ENCODE measurements at places on chromosomes 3 and 15. TPM values are rescaled to one million over a fixed set of nuclear protein-coding genes. Genes with fewer than 3 reads are reported as not detected.
A peak's percentile ranks its signal among the peaks of the same experiment; 100 is the strongest.

GRCh38 chr3:2921903-2922302 lies 188.3 kb downstream of the IL5RA start:
- DNase-seq, result no peak

FEZF2 gene
- not detected for total RNA-seq

GRCh38 chr3:30667280-30667651 lies 60.9 kb downstream of the TGFBR2 start:
- no peak for DNase-seq

CNTN6 gene
- total RNA-seq, result not detected

DNA sequence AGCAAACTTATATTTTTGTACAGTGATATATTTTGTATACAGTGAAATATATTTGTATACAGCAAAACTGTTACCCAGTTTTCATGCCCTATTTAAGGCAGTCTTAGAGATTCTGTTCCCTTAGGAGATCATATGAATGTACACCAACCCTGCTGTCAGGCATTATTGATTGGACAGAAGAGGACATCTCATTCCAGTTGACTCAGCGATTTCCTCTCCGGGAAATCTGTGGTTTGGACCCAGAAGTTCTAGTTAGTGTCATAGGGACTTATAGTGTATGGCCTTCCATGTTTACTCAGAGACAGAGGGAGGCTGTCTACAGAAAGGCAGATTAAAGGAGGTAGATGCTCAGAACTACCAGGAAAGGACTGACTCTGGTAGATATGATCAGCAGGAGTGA lies 318.8 kb upstream of the KCNMB2 start:
- no peak for DNase-seq

DNA sequence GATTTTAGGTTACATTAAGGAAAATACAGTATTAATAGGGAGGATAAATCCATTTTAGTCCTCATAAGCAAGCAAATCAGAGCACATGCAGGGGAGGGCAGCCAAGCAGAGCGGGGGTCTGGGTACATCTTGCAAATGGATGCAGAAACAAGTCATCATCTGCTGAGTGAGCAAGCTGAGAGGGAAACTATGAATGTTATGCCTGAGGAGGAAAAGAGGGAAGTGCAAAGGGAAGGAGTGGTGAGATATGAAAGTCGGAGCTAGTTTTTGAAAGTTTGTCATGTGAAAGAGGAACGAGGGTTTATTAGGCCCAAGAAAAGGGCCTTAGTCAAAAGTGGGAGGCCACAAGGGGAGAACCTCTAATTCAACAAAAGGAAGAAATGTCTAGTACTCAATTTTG lies 15.4 kb downstream of the PTX3 start:
- no peak for DNase-seq

BCL2A1 gene
- not detected for total RNA-seq

GRCh38 chr3:114649331-114649730 lies 355.5 kb downstream of the TIGIT start:
- DNase-seq, result no peak

DNA sequence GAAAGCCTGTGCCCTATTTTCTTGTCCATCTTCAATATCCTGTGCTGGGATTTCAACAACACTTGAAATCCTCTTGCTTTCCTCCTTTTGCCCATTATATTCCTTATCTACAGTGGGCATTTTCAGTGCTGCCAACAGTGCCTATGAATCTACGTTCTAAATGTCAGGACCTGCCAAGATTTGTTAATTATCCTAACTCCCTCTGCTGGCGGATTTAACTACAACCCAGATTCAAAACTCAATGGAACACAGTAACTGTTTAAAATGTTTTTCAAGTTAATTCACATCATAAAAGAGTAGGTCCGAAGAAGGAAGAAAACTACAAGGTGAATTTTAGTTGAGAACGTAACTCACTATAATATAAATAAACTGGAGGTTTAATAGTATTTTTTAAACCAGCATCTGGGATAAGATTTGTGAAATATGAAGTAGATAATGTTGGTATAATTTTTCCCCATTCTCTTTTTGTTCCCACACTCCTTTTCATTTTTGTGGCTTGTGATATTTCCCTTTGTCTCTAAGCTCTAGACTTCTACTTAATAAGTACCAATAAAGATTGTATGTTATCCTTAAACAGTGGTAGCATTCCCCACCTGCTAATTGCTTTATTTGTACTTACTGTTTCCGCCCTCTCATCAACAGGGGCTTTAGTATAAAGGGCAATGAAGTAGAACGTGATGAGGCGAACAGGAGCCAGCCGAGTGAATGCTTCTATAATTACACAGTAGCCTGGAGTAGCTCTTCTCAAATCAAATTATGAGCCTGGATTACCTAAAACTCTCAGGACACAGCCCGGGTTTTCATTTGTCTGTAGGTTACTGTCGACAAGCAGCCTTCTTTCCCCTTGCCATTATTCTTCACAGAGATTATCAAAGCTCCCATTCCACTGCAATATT lies 302.5 kb upstream of the ATP11B start:
- no peak for DNase-seq

- no peak for DNase-seq
Observed at GRCh38 chr3:30886888-30887287, 7.6 kb downstream of the GADL1 start.

EFCAB12 gene
- not detected for total RNA-seq

SYNPR gene
- total RNA-seq, result not detected

GRCh38 chr3:171156401-171157010 lies 130.0 kb upstream of the SLC2A2 start:
- no peak for DNase-seq

ACSBG1 gene
- total RNA-seq, result not detected

DNA sequence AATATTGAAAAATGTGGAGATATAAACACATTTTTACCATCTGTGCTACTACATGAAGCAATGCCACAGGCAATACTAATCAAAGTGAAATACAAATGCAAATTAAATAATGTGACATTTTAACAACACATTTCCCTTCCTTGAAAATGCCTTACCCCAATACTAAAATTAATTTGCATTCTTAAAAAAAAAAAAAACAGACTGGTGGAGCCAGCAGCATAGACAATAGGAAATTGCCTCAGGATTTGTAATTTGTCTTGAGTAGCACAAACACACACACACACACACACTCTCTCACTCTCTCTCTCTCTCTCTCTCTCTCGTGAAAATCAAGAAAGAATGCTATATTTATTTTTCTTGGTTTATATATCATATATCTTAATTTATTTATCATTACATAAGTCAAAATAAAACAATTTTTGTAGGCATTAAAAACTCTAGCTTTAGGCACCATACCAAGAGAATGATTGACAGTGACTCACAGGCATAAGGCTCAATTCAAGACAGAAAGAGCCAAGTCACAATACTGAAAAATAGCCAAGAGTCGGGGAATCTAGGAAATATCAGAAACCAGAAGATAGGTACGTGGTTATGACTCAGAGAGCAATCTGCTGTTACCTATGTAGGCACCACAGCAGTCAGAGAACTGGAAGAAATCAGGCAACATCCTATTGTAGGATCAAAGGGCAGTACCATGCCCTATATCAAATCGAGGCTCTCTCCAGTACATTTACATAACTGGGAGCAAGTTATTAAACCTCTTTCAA lies 23.0 kb downstream of the SUCNR1 start:
- no peak for DNase-seq

GRCh38 chr15:78069052-78069414 lies 8.5 kb downstream of the TBC1D2B start:
- no peak for DNase-seq

CHRNA7 gene
- total RNA-seq, result 0.45 TPM

DNA sequence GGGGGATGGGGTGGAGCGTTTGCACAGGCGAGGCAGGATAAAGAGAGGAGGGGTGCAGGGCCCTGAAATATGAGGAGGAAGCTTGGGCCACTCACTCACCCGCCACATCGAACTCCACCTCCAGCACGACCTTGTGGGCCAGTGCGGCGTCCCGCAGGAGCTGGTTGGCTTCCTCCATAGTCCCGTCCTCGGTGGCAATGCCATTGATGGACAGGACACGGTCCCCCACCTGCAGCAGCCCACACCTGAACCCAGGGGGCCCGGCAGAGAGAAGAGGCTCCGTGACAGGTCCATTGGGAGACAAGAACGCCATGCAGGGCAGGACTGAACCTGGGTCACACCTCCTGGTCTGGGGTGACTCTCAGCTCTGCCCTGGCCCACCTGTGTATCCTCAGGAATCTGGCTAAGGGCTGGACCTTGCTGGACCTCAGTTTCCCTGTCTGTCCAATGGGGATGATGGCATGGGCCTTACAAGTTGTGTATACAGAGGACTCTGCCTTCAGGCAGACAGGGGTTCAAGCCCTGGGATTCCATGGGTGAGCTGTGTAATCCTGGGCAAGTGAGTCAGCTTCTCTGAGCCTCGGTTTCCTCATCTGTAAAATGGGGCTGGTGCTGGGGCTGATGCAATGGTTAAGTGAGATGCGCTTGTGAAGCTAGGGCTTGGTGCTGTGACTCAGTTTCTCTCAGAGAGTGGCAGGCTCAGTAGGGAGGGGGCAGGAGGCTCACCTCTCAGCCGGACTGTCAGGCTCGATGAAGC lies 26.4 kb downstream of the GRIP2 start:
- DNase-seq, result peak; percentile 28

GRCh38 chr3:110881069-110881468 lies 190.5 kb upstream of the NECTIN3 start:
- peak; percentile 54 for DNase-seq

- DNase-seq, result peak; percentile 86
Observed at GRCh38 chr15:74817370-74817737, 4.7 kb downstream of the LMAN1L start.

CPEB1 gene
- total RNA-seq, result 4.6 TPM

DNA sequence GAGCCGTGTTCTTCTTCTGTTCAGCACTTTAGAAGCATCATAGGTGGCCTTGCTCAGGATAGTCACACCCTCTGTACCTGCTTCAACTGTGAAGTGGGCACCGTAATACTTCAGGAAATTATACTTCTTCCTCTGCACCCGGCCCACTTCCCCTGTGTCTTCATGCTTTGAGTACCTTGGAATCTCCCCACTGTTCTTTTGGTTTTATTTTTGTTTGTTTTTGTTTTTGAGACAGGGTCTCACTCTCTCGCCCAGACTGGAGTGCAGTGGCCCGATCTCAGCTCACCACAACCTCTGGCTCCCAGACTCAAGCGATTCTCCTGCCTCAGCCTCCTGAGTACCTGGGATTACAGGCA lies 1.7 kb downstream of the P2RY14 start:
- DNase-seq, result no peak

- no peak for DNase-seq
Observed at GRCh38 chr3:110291886-110292501, 779.6 kb upstream of the NECTIN3 start.

- DNase-seq, result no peak
Observed at GRCh38 chr3:37200141-37200540, 25.8 kb upstream of the LRRFIP2 start.

GRCh38 chr15:32871883-32872282 lies 154.1 kb downstream of the GREM1 start:
- no peak for DNase-seq

- no peak for DNase-seq
Observed at GRCh38 chr15:84915606-84915958, 31.1 kb downstream of the SLC28A1 start.

- DNase-seq, result no peak
Observed at GRCh38 chr3:128983293-128984069, 10.4 kb downstream of the CFAP92 start.

DNA sequence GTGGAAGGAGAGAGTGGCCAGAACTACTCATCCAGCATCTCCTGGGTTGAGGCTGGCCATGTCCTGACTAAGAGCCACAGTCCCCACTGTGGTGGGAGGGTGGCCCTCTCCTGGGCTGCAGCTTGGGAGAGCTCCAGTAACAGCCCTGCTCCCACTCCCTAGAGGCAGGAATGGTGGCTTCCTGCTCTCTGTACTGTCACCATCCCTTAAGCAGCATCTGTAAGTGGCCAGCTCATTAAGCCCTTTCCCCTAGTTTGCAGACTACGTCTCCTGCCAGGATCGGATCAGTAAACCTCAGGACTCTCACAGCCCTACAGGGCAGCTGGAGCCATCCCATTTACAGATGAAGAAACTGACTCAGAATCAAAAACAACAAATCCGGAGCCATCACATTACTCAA lies 30.5 kb downstream of the DNAJB8 start:
- no peak for DNase-seq

- no peak for DNase-seq
Observed at GRCh38 chr3:153820035-153820434, 301.2 kb upstream of the ARHGEF26 start.

GRCh38 chr3:50971487-50971924 lies 296.8 kb downstream of the DOCK3 start:
- DNase-seq, result no peak

GRCh38 chr3:75737831-75738493 lies 47.4 kb downstream of the ZNF717 start:
- no peak for DNase-seq

DNA sequence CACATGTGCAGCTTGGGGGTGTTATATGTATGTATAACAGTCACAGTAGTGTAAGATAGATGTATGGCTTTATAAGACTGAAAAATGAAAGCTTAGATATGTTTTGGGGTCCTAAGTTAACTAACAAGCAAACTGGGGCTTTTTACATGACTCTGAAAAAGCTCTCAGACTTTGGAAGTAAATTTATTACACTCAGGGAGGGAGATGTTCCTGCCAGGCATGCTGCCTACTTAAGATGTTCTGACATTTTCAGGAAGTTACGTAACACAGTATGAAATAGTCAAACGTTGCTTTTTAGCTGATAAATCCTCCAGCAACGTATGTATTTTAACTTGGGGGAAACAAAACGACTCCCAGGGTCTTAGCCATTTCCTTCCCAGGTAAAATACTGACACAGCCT lies 1.7 kb upstream of the IFT57 start:
- DNase-seq, result no peak

- DNase-seq, result no peak
Observed at GRCh38 chr15:73485372-73485771, 42.4 kb downstream of the REC114 start.

DNA sequence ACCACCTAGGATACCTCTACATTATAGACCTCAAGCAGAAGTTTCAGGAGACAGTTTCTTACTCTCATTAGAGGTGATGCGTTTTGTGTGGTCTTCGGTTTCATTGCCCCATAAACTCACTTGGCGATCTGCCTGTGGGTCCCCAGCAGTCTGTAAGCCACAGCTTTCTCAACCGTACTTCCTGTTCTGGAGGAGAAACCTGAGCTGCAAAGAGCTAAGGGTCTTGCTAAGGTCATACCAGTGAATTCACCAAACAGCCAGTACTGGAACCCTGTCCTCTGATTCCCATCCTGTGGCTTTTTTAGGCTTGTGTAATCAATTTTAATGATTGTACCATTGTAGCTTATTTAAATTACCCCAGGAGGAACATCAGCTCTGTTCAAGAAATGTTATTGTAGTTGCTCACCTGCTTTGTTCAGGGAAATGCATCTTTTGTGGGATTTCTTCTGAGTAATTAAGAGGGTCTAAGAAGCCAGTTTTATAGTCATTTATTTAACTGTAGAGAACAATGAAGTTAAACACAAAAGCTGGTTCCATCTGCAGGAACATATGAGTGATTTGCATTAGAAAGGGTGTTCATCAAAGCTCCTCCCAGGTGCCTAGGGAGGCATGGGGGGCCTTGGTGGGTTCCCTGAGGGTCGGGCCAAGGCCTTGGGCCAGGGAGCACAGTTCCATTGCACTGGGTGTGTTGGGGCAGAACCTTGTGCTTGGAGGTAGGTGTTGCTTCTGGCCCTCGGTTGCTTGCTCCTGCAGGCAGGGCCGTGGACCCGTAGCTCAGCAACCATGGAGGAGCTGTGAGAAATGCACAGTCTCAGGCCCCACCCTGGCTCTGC lies 69.6 kb downstream of the APBA2 start:
- no peak for DNase-seq

- no peak for DNase-seq
Observed at GRCh38 chr3:3599016-3599415, 200.2 kb upstream of the LRRN1 start.

GRCh38 chr3:988785-989184 lies 104.0 kb upstream of the CNTN6 start:
- no peak for DNase-seq
